ENCODE measurements at places on chromosomes 4 and X.

- H3K27ac ChIP-seq: no peak overlapping the region
- no peaks in the 10 kb centered on the region for H3K27me3 ChIP-seq
- H3K4me1 ChIP-seq: no peaks in the 10 kb centered on the region
Observed at GRCh38 chrX:103882999-103883398, 50.9 kb upstream of the RAB9B start.

DNA sequence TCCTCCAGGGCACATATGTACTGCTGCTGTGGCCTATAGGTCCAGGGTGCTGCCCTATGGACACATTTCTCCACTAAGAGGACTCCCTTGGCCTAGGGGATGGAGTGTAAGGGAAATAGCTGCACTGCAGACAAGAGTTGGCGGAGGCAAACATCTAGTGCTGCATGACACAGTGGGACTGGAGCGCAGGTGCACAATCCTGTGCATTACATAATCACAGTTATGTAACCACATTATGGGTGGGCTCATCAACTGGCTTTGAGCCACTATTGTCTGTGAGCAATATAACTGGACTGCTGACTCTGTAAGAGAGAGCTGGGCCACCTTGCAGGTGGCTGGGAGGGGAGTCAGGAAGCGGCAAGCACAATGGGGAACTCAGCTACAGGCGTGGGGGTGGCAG, 3.2 kb upstream of the TIGD2 start:
- H3K4me3 ChIP-seq: no peak overlapping the region
- peaks cover 10% of the 10 kb centered on the region for H3K36me3 ChIP-seq
- H3K27ac ChIP-seq: no peak overlapping the region
- peaks cover 11% of the 10 kb centered on the region for H3K27me3 ChIP-seq

DNA sequence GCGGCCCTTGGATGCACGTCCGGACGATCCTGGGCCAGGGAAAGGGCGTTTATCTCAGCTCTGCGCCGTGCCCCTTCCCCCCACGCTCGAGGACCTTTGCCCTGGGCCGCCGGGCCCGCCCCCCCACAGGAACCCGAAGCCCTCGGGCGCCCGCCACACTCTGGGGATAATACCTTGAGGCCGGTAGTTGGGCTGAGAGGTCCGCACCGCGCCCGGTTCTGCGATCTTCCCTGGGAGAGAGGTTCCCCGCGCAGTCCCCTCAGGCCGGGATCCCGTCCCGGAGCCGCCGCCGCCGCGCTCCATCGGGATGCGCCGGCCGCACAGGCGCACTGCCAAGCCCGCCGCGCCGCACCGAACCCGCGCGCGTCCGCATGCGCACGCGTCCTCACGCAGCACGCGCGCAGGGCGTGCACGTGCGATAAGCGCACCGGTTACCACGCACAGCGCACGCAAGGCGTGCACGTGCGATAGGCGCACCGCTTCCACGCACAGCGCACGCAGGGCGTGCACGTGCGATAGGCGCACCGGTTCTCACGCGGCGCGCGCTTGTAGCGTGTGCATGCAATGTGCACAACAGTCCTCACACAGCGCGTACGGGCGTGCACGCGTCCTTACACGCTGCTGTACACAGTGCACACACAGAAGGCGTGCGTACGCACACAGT, at the start of gene MAP7D2:
MAP7D2 (minus strand) TSS at position 331 of the 664 bp plus-strand sequence; CDS start at position 303, 28 bp downstream.
- H3K4me1 ChIP-seq: peaks cover 2% of the 10 kb centered on the region
- no peaks in the 10 kb centered on the region for H3K36me3 ChIP-seq
- DNase-seq: no peak
- peaks cover 13% of the 10 kb centered on the region for H3K27me3 ChIP-seq
- no peak within 1 kb of the TSS for H3K27ac ChIP-seq
- H3K4me3 ChIP-seq: peak within 1 kb of the TSS; percentile 48

DNA sequence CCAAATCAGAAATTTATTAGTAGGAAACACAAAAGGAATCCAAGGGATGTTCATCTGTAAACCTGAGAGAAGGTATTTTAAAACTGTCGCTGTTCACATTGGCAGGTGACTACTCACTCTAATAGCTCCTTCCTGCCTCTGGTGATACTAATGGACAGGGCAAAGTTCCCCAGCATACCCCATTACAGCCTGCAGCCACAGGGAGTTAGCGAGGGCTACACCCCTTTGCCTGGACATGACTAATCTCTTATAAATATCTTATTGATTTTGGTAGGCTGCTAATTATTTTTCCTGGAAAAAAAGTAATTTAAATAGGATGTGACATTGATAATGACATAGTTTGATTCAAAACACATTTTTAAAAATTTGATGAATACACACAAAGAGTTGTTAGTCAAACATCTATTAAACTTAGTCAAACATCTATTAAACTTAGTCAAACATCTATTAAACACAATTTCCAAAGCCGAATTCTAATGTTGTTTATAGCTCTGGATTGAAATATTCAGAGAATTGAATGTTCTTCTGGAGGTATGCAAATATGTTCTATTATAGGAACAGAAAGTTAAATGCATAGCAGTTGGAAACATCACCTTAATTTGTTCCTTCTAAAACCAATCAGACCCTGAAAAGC, 83.0 kb upstream of the CBR4 start:
- no peak for DNase-seq
- peaks cover 2% of the 10 kb centered on the region for H3K27me3 ChIP-seq
- no peak overlapping the region for H3K27ac ChIP-seq
- H3K36me3 ChIP-seq: no peaks in the 10 kb centered on the region

DNA sequence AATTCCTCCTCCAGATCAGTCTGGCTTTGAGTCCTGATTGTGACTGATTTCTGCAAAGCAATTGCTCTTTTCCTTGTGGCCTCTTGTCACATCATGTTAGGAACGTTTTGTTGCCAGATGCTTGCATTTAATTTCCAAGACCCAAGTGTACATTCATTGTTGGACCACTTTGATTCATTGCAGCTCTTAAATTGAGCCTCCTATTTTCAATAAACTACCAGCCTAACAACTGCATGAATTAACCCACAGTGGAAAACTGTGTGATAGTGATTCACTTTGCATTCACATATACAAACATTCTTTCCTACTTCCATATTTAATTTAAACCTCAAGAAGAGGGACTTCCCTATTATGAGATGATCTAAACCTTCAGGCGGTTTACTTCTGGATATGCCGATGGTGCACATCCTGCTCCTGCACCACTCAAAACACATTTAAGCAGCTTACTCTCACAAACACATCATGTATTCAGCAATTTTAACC, 118.4 kb downstream of the AFF1 start:
- H3K4me1 ChIP-seq: peaks cover 68% of the 10 kb centered on the region
- no peak for DNase-seq
- H3K27ac ChIP-seq: peak overlapping the region; percentile 13
- H3K36me3 ChIP-seq: peaks cover 39% of the 10 kb centered on the region

DNA sequence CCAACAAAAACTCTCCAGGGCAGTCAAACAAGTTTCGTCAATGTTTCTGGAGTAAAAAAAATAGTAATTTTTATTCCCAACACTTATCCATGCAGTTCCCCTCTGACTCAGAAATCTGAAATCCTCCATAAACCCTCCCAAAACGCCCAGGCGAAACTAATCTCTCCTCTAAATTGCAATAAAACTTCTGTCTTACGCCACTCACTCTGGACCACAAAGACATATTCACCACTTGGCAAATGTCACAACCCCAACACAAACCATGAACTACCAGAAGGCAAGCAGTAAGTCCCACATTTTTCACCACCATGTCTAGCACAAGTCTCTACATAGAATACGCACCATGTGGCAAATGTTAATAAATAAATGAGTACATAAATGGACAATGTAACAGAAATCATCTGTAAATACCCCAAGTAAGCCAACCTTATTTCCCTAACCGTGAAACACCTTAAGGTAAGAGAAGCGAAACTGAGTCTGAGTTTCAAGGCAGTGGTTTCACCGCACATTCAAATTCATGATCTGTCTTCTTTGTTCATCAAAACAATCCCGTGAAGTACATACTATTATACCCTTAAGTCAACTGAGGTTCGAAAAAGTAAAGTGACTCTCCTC, 1.6 kb downstream of the PAPSS1 start:
- no peak for DNase-seq
- H3K4me1 ChIP-seq: peaks cover 37% of the 10 kb centered on the region
- H3K27me3 ChIP-seq: no peaks in the 10 kb centered on the region
- peak overlapping the region; percentile 27 for H3K27ac ChIP-seq
- H3K4me3 ChIP-seq: peak overlapping the region; percentile 92
- H3K36me3 ChIP-seq: peaks cover 8% of the 10 kb centered on the region

DNA sequence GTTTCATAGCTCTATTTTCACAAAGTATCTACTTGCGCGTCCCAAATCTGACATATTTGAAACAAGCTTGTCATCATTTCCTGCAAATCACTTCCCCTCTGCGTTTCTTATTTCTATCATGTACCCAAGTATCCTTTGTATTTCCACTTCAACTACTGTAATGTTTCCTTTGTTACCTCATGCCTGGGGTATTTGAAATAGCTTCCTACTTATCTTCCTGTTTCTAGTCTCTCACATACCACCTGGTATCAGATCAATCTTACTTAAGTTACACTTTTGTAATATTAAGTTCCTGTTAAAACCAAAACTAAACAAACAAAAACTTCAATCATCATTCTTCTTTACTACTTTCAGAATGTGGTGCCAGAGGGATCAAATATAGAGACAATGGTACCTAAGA, 93.6 kb upstream of the SMAD1 start:
- H3K4me3 ChIP-seq: no peak overlapping the region
- H3K4me1 ChIP-seq: no peaks in the 10 kb centered on the region
- peaks cover 25% of the 10 kb centered on the region for H3K27me3 ChIP-seq
- no peaks in the 10 kb centered on the region for H3K36me3 ChIP-seq
- no peak overlapping the region for H3K27ac ChIP-seq

- no peaks in the 10 kb centered on the region for H3K4me1 ChIP-seq
- peaks cover 36% of the 10 kb centered on the region for H3K36me3 ChIP-seq
- H3K4me3 ChIP-seq: no peak overlapping the region
- H3K27me3 ChIP-seq: no peaks in the 10 kb centered on the region
- no peak overlapping the region for H3K27ac ChIP-seq
Observed at GRCh38 chr4:4555916-4556315, 14.1 kb upstream of the STX18 start.

- H3K4me1 ChIP-seq: peaks cover 9% of the 10 kb centered on the region
- no peak overlapping the region for H3K27ac ChIP-seq
- H3K27me3 ChIP-seq: no peaks in the 10 kb centered on the region
- no peaks in the 10 kb centered on the region for H3K36me3 ChIP-seq
Observed at GRCh38 chr4:1160351-1160750, 12.0 kb downstream of the SPON2 start.

- H3K27ac ChIP-seq: no peak overlapping the region
- no peak for DNase-seq
- no peak overlapping the region for H3K4me3 ChIP-seq
Observed at GRCh38 chr4:7055111-7055989, 12.2 kb downstream of the TADA2B start.

DNA sequence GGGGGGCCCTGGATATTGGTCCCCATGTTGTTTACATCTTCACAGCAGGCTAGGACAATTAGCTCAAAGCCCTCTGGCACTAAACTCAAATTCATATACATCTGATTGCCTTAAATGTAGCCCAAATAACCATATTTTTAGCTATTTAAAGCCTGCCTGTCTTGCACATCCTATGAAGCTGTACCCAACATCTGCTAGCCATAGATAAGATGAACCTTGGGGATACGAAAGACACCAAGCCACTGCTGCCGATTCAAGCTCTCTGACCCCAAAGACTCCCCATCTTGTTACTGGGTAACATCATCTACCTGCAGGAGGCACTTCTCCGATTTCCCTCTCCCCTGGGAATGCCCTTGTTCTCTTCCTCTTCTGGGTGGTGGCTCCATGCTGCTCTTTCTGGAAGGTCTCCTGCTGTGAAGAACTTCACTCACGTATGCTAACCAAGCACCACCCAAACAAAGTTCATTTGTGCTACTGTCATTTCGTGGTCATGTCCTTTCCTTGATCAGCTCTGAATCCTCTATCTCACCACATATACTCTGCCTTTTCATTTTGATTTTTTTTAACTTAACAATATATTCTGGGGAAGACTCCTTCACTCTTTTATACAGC, 107.7 kb upstream of the ATXN3L start:
- H3K36me3 ChIP-seq: no peaks in the 10 kb centered on the region
- H3K27ac ChIP-seq: no peak overlapping the region
- peaks cover 14% of the 10 kb centered on the region for H3K4me1 ChIP-seq
- no peak for DNase-seq
